ENCODE measurements at places on chromosomes 7 and 10.
A peak's percentile ranks its signal among the peaks of the same experiment; 100 is the strongest.

DNA sequence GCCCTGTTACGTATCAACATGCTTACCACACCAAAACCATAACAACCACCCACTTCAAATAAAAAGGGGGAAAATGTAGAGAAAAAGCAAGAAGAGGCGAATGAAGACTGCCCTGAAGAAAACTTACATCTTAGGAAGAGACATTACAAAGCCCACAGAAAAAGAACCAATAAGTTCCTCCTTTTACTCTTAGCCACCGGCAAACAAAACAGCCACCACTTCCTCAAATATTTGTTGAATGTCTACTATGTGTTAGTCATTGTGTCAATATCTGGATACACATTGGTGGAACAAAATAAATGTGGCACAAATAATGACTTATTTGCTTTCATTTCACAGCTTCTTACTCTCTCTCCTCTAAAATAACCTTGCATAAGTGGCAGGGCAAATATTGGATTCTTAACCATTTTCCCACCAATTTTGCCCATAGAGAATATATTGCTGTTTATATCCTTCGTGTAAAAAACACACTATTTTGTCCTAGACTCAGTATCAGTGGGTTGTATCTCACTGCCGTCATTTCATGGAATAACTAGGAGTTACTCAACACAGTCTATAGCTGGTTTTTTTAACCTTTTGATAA lies 106.8 kb downstream of the ANK3 start:
- no peak for DNase-seq

- no peak for DNase-seq
These were observed 13.6 kb upstream of the GPR37 start for GRCh38 chr7:124779194-124779593.

GRCh38 chr10:98373260-98374040 lies 41.5 kb downstream of the PYROXD2 start:
- no peak for DNase-seq

- DNase-seq, result peak; percentile 62
These were observed 155.3 kb downstream of the C10orf105 start for GRCh38 chr10:71564194-71564820.

- DNase-seq, result no peak
These were observed 14.5 kb downstream of the ZCCHC24 start for GRCh38 chr10:79430936-79431335.

DNA sequence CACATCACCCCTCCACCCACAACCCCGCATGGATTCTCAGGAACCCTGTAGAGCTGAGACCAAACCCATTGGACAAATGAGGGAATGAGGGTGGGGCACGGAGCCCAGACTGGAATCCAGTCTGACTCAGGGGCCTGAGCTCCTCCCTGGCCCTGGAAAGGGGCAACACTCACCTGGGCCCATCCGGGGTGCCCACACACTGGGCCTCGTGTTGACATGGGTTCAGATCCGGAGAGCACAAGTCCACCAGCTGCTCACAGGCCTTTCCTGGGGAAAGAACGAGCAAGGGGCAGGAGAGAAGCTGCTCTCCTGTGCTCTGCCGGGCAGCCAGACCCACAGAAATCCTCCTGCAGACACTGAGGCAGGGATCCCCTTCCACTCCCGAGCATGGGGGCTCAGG lies 172.2 kb downstream of the SLIT1 start:
- DNase-seq, result no peak

DNA sequence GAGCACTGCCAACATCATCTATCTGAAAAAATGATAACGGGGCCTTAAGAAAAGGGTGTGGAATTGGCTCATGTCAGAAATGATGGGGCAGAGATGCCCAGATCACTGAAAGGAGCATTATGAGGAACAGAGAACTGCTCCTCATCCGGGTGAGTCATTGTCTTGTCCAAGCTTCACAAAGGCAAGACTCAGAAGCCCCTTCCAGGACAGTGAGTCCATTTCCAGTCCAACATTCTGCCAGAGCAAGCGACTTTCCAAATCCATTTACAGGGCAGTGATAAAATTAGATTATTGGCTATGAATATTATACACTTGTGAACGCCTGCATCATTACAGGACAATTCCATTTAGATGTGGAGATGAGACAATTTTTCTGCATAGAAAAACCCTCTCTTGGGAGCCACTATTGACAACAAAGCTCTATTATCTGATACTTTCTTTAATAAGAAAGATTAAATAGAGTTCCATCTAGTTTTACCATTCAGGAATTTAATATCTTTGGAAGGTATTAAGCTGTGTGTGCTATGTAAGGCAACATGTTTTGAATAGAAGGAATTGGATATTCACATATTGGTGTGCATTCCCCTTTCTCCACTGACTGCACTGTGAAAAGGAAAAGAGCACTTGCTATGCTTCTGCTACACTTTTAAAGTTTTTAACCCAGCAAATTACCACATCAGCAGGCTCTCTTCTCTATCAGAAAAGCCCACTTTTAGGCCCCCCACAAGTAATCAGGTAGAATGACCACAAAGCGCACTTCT lies 159.6 kb downstream of the NRP1 start:
- no peak for DNase-seq

DNA sequence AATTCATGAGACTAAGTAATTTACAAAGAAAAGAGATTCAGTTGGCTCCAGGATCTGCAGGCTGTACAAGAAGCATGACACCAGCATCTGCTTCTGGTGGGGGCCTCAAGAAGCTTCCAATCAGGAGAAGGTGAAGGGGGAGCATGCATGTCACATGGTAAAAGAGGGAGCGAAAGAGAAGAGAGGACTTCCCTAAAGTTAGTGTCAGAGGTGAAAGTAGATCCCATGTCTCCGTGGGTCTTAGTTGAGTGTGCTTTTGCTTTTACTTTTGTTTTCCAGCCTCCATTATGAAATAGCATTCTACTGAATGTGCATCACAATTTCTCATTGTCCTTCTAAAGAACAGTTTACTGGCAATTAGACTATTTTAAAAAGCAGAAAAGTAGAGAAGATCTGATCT lies 213.6 kb upstream of the FZD1 start:
- DNase-seq, result no peak
